GM12891 (cell line): ENCODE measurements at places on chromosomes 6 and 20.

- DNase-seq = no peak
These were observed 2.7 kb upstream of the C6orf163 start for GRCh38 chr6:87341899-87342298.

GRCh38 chr20:48026981-48027592 lies 241.8 kb upstream of the SULF2 start:
- DNase-seq = no peak

DNA sequence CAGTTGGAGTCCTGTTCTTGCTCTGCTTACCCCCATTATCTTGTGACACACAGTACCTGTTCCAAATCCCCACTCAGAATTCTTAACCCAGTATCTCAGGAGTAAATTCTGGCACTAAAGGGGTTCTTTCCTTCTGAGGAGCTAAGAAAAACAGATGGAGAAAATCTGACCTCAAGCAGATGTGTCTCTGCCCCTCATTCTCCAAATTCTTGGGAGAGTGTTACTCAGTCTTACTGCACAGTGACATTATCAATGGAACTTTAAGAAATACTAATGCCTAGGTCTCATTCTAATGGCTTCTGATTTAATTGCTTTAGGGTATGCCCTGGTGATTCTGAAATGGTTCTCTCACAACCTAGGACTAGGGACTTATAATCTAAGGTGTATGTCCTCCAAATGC lies 40.6 kb upstream of the PTPRK start:
- DNase-seq = no peak

- no peak for DNase-seq
These were observed 219.8 kb downstream of the HIVEP2 start for GRCh38 chr6:142725024-142725770.

DNA sequence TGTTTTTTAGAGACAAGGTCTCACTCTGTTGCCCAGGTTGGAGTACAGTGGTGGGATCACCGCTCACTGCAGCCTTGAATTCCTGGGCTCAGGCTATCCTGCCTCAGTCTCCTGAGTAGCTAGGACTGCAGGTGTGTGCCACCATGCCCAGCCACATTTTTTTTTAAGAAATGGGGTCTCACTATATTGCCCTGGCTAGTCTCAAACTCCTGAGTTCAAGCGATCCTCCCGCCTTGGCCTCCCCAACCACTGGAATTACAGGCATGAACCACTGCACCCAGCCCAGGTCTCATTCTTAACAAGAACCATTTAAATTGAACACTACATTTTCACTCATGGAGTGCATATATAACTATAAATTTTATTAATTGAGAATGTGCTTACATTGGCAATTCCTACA lies 20.5 kb downstream of the RPF2 start:
- DNase-seq = no peak

GRCh38 chr6:129645830-129646579 lies 64.0 kb downstream of the ARHGAP18 start:
- DNase-seq = no peak

- no peak for DNase-seq
These were observed 73.6 kb downstream of the MDGA1 start for GRCh38 chr6:37624121-37624520.

- no peak for DNase-seq
These were observed 118.7 kb downstream of the CEBPB start for GRCh38 chr20:50309280-50309763.

DNA sequence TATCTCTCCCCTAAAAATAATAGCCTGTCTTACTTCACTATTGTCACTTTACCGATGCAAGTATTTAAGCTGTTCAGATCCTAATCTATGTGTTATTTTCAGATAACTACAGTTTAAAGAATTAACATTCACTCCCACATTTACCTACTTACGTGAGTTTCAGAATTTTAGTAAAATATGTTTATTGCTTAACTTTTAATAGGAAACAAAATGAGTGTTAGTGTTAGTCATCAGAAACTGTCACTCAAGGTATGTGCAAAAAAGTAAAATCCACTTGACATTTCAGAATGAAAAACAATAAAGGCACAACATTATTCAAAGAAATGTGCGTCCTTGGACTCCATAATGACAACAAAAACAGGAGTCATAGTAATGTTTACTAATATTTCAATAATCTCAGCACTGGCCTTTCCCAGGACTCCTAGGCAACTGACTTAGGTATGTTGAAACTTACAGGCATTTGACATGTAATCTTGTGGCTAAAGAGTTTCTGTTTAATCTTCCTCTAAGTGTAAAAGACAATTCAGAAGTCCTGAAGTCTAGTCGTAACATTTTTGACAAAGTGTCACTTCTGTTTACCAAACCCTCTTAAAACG lies 4.5 kb downstream of the ATXN1 start:
- DNase-seq = no peak

DNA sequence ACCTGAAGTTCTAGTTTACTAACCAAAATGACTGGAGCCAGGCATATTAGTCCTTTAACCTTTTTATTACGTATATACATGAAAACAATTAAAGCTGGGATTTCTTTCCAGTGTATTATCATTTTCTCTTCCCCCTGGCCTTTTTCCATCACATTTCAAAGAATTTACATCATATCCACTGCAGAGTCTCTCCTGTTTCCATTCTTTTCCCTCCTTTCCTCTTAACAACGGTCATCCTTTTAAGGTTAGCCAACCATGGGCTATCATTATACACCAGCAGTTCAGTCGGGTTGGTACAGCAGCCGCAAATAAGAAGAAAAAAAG lies 104.6 kb downstream of the TFAP2A start:
- no peak for DNase-seq

DNA sequence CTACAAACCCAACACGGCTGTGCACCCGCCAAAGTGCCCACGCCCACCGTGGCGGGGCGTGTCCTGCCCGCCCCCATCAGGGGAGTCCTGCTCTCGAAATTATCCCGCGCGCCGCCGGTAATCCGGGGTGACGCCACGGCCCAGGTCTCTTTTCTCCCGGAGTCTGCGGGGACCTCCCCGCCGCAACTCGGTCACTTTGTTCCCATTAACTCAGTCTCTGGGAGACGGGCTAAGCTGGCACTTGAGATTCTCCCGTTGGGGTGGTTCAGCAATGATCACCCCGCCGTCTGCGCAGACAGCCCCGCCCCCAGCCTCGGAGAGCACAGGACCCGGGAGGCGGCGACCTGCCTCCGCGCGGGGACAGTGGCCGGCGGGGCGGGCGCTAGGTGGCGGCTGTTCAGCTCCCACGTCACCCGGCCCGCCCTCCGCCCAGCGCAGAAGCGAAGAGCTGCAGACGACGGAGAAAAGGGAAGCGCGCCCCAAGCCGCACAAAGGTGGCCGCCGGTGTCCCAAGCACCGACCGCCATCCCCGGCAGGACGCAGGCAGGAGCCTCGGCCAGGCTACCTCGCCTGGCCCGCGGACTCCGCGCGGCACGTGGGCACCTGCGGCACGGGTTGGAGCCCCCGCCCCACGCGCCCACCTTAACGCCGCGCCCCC lies 31.5 kb downstream of the SF3B5 start:
- DNase-seq = peak; percentile 83

- no peak for DNase-seq
These were observed 11.4 kb downstream of the RTN4IP1 start for GRCh38 chr6:106617857-106618256.

- DNase-seq = no peak
These were observed 77.5 kb downstream of the PSMG4 start for GRCh38 chr6:3336066-3336786.

- DNase-seq = no peak
These were observed 511 bp upstream of the CLIC1 start for GRCh38 chr6:31736768-31737314.

GRCh38 chr20:42276718-42277602 lies 658.8 kb upstream of the CHD6 start:
- DNase-seq = no peak

DNA sequence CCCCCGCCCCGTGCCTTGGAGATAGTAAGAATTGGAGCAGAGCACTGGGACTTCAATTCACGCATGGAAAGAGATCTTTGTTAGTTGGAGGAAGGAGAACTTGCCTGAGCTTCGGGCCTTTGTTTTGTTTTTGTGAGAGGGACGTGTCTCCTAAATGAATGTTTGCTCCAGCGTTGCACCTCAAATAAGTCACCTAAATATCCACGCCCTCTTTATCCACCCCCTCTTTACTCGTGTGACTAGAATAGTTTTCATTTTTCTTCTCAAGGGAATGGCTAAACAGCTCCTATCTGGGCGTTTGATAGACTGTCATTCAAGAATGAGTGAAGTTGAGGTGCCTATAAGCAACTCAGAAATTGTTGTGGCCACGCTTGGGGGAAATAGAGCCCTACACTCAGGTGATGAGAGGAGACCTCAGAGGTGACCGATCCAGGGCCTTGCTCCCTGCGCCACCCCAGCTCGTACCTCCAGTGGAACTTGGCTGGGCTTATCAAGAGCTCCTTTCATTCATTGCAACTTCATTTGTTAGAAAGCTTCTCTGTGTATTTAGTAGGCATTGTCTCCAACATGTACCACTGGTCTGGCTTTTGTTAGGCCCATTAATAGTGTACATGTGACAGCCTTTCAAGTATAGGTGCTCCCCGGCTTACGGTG lies 861 bp downstream of the PCMTD2 start:
- DNase-seq = no peak

DNA sequence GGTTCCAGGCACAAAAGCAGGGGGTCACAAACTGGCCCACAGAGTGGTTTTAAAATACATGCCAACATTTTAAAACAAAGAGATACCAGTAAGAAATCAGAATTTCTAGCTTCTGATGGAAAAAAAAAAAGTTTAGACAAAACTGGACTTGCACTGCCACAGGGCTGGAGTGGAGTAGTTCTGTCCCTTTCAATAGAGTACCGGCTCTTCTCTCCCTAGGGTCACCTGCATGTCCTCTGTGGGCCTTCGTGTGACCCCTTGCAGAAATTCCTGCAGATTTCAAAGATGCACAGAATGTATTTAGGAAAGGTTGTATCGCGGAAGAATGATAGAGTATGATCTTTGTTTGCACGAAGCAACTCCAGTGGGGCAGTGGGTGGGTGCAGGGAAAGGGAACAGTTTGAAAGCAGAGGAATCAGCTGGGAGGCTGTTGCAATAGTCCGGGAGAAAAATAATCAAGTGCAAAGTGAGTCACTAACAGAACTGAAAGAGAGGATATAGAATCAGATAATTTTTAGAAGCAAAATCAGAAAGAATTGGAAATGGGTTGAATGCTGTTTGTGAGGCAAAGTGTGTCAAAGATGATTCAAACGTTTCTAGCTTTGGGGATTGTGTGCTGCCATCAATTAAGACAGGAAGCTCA lies 97.3 kb upstream of the STXBP5 start:
- DNase-seq = no peak

DNA sequence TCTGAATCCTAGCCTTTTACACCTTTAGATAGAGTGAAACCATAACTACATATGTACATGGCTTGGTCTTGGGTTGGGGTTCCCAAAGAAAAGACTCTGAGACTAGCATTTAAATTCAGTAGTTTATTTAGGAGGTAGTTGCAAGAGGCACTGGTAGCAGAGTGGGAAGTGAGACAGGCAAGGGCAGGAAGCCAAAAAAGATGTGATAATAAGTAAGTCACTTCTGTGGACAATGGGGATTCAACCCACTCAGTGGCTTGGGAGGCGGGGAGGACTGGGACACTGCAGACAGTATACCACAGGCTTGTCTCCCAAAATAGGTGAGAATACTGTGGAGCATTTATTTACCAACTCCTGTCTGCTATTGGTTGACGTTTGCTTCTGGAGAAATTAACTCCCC lies 131.9 kb downstream of the SLC24A3 start:
- DNase-seq = no peak

DNA sequence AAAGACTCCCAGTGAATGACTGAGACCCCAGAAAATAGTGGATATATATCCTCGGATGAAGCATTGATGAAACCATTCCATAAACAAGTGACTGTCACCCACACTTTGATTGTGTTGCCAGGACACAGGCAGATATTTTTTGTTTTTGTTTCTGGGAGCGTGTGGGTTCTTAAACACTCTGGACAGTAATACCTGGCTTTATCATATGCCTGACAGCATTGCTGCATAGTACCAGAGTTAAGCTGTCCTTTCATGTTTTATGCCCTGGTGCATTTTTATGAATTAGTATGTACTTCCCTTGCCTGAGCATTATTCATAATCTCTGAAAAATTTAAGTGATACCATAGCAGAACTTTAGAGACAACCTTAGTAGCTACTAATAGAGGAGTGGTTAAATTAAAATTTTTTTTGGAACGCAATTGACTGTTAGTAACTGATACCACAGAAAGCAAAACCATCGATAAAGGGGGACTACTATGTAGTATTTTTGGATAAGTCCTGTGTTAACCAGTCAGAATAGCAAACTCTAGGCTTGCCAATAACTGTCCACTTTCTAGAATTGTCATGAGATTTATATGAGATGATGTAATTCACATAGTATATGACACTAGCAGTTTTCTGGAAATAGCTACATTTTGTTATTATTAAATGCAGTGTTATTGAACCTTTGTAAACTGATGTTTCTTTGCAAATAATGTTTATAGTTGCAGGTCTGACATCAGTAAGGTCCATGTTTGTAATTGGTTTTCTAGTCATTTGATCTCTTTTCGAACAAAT lies 30.4 kb downstream of the SENP6 start:
- DNase-seq = no peak
